Stimulated activated CD4-positive, alpha-beta T cell treated with anti-CD3 and anti-CD28 coated beads, TNF-alpha, amount 100 ng/mL, for 1 hour (primary cell): ENCODE measurements at places on chromosomes 13 and 19.

- no peak for DNase-seq
Measured at GRCh38 chr13:110641055-110642015, 26.0 kb downstream of the NAXD start.

DNA sequence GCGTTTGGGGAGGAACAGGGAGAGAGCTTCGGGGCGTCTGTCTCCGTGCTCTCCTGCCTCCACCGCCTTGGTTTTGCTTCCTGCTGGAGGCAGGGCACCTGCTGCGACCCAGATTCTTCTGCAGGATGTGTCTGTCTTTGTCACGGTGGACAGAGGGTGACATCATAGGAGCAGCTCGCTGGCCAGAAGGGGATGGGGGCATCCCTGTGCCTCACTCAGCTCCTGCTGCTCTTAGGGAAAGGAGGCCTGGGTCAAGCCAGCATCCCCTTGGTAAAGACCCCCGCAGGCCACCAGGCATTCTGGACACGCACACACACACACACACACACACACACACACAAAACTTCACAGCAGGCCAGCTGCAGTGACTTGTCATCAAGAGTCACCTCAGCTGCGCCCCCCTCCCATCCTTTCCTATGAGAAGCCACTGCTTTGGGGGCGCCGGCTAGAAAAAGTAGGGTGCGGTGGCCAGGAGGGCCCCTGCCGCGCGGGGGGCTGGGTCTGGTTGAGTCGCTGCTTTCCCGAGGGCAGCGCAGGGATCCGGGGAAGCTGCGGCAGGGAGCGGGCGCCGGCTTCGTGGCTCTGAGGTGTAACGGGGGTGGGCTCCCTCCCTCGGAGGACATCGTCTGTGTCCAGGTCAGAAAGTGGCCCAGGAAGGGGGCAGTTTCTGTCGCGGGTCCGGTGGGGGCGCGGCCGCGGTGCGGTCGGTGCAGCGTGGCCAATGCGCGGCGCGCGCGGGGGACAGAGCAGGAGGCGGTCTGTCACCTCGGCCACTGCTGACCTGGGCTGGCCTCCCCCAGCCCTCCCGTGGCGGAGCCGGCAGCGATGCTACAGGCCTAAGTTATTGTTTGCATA is 15.8 kb upstream of the NPAS1 start:
- no peak for DNase-seq

- no peak for DNase-seq
Measured at GRCh38 chr13:80251403-80251802, 89.5 kb downstream of the SPRY2 start.

DNA sequence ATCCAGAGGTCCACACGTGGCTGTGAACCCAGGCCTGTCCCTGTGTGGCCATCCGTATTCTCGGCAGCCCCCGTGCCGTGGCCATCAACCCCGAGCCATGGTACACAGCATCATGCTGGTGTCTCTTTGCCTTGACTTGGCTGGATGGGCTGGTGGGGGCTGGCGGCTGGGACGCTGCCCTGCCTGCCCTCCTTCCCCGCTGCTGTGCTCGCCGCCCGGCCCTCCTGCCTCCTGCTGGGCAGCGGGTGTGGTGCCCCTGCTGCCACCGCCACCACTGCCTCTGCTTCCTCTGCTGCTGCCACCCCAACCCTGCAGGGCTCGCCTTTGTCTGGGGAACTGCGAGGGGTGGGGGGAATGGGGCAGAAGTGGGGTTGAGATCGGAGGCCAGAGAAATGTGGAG is 19.7 kb upstream of the EHD2 start:
- no peak for DNase-seq

GRCh38 chr13:53878861-53879260 is 850.2 kb downstream of the OLFM4 start:
- no peak for DNase-seq

GRCh38 chr13:96540670-96541069 is 450.8 kb downstream of the HS6ST3 start:
- DNase-seq, result no peak

GRCh38 chr13:112759053-112759452 is 69.2 kb downstream of the ATP11A start:
- no peak for DNase-seq

DNA sequence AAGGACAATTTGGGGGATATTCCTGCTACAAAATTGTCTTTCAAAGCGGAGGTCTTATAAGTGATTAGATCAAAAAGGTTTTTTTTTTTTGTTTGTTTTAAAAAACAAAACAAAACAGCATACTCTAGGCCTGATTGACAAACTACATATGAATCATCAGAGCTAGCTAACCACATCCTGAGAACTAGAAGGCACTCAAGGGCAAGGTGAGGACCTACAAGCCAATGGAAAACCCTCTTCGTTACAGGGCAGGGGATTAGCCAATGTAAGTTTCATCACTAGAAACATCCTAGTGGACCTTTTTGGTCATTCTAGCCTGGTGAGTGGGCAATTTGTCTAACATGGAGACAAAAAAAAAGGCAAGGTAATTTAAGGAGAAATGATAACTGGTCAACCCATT is 428.6 kb downstream of the RFC3 start:
- DNase-seq, result no peak

- DNase-seq, result no peak
Measured at GRCh38 chr13:99050983-99051488, 73.2 kb upstream of the DOCK9 start.
